ENCODE measurements at places on chromosomes 2 and 18.

- no peak for DNase-seq
Measured at GRCh38 chr2:55887901-55888624, 35.5 kb downstream of the EFEMP1 start.

GRCh38 chr2:8822218-8822617 lies 15.2 kb downstream of the KIDINS220 start:
- DNase-seq: no peak

DNA sequence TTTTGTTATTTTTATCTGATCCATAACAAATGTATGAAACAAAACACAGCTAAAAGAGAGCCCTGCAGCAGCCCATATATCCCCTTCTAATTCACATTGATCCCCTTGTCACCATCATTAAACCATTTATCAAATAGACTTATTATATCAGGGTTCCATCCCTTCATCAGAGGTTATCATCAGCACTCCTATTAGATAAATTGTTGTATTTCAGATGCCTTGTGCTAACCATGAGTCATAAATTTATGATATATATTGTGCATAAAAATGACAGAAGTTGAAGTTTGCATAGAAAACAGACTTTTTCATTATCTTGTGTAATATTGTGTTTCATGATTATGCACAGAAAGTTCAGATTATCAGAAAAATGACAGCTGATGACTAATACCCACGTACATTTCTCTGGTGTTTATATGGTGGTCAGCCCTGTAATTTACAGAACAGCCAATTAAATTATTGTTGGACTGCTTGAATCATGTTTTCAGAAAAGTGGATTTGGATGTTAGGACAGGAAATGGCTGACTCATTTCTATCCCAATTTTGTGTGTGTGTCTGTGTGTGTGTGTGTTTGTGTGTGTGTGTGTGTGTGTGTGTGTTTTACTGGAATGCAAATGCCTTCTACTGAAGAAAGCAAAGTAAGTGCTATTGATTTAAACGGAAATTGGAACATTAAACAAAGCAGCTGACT lies 80.9 kb downstream of the PPP1R1C start:
- no peak for DNase-seq

DNA sequence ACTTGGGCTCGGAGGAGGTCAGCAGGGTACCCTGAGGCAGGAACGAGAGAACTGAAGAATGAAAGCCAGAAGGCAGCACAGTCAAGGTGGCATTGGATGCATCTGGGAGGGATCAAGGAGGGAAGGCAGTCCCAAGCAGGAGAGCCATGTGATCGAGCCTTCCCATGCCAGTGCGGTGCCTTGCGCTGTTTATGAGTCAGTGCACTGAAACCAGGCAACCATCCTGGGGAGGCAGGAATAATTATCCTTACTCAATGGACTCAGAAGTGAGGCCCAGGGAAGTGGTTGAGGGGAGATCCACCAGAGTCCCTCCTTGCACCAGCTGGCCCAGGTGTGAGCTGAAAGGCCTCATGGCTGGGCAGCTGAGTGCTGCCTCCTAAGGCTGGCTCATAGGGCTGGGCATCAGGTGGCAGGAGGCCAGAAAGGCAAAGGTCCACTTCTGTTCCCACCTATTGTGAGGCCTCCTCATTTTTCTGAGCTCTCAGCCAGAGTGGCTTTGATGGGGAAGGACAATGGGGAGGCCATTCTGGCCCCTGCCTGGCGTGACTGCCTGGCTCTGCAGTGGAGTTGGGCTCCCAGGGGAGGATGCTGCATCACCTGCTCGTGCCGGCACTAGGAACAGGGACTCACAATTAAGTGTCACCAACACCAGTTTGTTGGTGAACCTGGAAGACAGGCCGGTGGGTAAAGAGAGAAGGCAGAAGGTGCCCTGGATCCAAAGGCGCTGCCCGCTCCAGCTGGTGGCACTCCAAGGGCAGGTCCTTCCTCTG lies 82.3 kb downstream of the TFCP2L1 start:
- DNase-seq: no peak

GRCh38 chr2:12819103-12819475 lies 102.4 kb downstream of the TRIB2 start:
- no peak for DNase-seq

- DNase-seq: no peak
Measured at GRCh38 chr2:99689145-99689742, 199.4 kb upstream of the REV1 start.

GRCh38 chr18:46333431-46334135 lies 229.4 kb downstream of the HAUS1 start:
- peak; percentile 53 for DNase-seq

DNA sequence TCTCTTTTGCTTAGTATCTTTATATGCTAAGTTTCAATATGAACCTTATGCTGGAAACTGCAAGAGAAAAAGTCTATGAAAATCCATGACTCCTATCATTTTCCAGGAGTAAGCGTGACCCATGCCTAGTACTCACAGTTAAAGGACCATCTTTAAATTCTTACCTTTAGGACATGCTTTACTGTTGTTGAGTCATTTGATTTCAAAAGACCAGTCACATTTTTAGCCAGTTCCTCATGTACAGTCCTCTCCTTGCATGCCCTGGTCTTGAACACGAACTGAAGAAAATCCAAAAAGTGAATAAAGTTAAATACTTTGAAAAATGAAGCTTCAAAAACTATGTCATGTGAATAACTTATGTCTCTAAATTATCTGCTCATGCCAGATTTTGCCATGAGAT lies 117.8 kb upstream of the CCDC195 start:
- no peak for DNase-seq

- no peak for DNase-seq
Measured at GRCh38 chr2:171083451-171083850, 77.2 kb downstream of the TLK1 start.

Measured in activated CD8-positive, alpha-beta T cell treated with anti-CD3 and anti-CD28 coated beads for 36 hours (primary cell).